Activated CD4-positive, alpha-beta T cell treated with anti-CD3 and anti-CD28 coated beads for 48 hours (primary cell): ENCODE measurements at places on chromosomes 2 and 18.
A peak's percentile ranks its signal among the peaks of the same experiment; 100 is the strongest.

GRCh38 chr2:96877631-96878092 is 7.8 kb upstream of the SEMA4C start:
- no peak for DNase-seq

DNA sequence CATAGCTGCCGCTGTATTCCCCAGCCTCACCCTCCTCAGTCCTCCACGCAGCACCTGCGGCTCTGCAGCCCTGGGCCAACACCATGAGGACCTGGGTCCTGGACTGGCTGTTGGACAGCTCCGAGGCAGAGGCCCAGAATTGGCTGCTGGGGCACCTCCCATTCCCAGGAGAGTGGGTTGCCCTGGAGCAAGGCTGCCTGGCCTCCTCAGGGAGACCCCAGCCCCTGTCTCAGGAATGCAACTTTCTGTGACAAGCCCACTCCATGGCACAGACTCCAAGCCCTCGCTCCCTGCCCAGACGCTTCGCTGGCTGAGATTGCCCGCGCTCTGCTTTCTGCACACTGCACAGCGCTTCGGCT is 33.0 kb downstream of the CYP26B1 start:
- no peak for DNase-seq

- no peak for DNase-seq
These were observed 335.1 kb downstream of the SETBP1 start for GRCh38 chr18:45015788-45016128.

- DNase-seq, result peak; percentile 41
These were observed 6.6 kb downstream of the D2HGDH start for GRCh38 chr2:241741016-241741415.

GRCh38 chr18:33212363-33212762 is 228.2 kb downstream of the CCDC178 start:
- DNase-seq, result no peak

GRCh38 chr18:50836521-50836957 is 16.7 kb upstream of the MRO start:
- DNase-seq, result no peak

GRCh38 chr18:24814521-24814920 is 354.1 kb downstream of the HRH4 start:
- no peak for DNase-seq

- DNase-seq, result no peak
These were observed 127.3 kb downstream of the DIS3L2 start for GRCh38 chr2:232088771-232089170.

DNA sequence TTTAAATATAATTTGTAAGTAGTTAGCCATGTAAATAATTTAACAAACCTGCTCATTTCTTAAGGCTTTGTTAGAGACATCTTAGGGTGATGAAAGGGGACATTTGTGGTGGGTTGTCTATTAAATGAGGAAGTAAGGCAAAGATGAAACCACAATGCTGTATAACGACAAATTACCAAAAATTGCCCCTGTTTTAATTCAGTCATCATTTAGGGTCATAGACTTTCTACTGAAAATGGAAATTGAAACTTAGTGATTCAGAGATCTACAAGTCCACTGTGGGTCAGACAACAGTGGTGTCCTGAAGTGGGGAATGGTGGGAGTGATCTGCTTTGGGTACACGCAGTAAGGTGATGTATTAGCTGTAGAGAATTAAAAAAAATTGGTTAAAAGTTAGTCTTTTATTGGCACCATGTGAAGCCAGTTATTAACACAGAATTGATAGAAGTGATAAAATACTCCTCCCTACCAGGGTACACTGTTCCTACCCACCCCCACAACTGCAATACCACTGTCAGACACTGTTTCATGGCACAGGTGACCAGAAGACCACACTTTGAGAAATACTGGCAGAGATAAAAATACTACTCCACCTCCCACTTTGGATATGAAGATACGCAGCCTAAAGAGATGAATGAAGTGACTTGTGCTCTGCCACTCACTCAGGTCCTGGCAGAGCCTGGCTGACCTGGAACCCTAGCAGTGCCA is 13.4 kb downstream of the CERS6 start:
- no peak for DNase-seq

GRCh38 chr2:33531549-33532059 is 55.2 kb downstream of the RASGRP3 start:
- no peak for DNase-seq

GRCh38 chr18:79485788-79486355 is 90.1 kb downstream of the NFATC1 start:
- DNase-seq, result no peak

- no peak for DNase-seq
These were observed 49.8 kb upstream of the LGALSL start for GRCh38 chr2:64404002-64404731.

DNA sequence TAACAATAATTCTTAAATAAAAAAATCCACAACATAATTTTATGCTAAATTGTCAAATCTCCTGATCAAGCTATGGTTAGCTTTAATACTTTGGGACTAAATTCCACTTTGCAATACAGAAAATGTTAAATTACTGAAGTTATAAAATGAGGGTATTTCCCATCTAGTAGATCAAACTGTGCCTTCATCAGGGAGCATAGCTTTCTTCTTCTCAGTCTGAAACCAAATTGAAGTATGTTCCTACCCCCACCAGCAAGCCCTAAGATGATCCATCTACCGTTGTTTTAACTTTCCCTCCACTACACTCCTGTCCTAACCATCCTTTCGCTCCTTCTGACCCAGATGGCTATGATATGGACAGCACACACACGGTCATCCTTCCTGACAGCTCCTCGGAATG is 24.4 kb upstream of the STK17B start:
- DNase-seq, result no peak

DNA sequence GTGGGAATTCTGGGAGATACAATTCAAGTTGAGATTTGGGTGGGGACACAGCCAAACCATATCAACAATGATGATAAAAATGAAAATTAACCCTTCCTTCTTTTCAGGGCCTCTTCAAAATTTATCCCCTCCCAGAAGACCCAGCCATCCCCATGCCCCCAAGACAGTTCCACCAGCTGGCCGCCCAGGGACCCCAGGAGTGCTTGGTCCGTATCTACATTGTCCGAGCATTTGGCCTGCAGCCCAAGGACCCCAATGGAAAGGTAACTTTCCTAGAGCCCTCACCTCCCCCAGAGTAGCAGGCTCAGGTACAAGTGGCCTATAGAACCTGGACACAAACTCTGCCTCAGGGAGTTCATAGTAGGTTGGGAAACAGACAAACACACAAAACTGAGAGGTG is 205.4 kb downstream of the DYSF start:
- no peak for DNase-seq
